Activated T-cell treated with anti-CD3 and anti-CD28 coated beads, Interleukin-2, amount 50 U/mL, for 72 hours (primary cell): ENCODE measurements at places on chromosomes 7 and 10.

DNA sequence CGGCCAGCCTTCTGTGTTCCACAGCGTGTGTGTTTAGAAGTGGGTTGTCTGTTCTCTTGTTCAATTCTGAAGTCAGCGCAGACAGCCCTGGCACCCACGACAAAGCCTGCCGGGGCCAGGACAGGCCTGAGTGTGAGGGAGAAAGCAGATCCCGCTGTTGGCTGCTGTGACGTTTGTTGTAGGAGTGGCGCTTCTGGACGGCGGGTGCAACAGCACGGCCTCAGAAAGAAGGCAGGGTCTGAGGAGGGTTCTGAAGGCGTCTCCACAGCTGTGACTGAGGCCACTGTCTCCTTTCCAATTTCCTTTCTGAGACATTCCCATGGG is 76.2 kb downstream of the VIPR2 start:
- no peak for DNase-seq

DNA sequence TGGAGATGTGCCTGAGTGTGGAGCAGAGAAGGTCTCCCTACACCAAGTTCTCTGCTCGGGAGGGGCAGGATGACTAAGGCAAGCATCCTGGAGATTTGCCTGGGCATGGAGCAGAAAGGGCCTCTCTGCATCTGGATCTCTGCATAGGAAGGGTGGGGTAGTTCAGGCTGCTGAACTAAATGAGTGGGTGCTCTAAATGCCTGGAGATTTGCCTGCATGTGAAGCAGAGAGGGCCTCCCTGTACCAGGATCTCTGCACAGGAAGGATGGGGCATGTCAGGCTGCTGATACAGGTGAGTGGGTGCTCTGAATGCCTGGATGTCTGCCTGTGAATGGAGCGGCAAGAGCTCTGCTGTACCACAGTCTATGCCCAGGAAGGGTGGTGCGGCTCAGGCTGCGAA is 680.7 kb downstream of the SUGCT start:
- DNase-seq: no peak

- no peak for DNase-seq
Measured at GRCh38 chr7:147079921-147080420, 963.4 kb downstream of the CNTNAP2 start.

DNA sequence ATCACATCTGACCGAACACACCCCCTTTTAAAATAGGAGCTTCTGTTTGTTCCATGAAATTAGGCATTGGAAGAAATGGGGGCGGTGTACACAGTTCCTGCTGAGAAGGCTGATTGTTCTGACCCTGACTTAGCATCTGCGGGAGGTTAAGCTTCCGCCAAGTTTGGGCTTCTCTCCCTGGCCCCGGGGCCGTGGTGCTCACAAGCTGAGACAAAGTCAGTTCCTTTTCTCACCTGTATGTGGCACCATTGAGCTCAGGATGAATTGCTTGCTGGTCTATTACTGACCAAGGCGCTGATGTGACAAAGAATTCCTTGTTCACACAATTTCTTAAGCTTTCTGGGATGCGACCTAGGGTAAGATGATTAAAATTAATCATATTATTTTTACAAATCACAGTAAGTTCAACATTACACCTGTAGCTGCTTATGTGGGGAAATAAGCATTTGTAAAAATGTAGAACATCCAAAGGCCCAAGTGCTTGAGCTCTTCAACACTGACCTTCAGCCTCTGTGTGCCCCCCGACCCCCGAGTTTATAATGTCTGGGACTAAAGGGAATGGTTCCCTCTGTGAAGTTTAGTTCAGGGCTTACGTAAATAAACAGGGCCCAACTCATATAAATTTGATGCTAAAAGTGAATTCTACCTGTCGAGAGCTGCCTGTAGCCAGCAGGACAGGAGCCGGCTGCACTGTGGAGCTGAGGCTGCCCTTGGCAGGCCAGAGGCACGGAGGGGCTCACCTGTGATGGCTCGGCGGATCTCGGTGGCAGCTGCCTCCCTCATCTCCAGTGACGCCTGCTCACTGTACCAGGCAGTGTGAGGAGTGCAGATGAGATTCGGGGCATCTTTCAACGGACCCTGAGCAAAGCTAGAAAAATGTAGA is 50.8 kb downstream of the ZRANB1 start:
- DNase-seq: peak; percentile 29

- DNase-seq: no peak
Measured at GRCh38 chr10:71542478-71542877, 145.8 kb downstream of the CDH23 start.

DNA sequence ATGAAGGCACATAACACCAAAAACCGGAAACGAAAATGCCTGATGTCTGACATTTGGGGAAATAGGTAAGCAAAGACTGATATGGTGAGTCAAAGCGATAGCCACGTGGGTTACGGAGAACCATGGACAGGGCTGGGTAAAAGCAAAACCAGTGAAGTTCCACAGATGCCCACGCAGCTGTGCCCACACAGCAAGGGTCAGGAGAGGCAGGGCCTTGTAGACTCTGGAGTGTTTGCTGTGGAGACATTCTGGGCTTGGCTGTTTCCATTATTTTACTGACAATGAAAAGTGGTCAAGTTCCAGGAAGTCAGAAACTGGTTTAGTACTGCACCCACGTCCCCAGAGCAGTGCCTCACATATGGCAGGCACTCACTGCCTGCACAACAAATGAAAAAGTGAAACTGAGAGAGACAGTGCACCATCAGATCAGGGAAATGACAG is 148.7 kb downstream of the ZMYND11 start:
- DNase-seq: peak; percentile 46

DNA sequence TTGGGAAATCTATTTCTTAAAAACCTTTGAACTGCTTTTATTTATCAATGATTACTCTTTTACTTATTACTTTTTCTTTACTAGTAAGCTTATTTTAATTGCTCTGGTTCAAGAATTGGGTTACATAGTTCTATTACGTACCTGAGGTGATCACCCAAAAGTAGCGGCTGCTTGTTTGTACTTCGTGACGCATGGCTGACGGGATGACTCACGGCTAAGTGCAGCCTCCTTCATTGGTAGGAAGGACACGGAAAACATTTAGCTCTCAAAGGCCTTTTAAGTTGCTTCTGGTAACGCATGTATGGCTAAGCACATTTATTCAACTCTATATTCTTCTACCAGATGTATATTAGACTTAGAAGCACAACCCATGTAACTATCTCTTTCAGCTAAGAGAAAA is 285.8 kb upstream of the SP4 start:
- no peak for DNase-seq

- DNase-seq: no peak
Measured at GRCh38 chr10:44198096-44198779, 186.7 kb downstream of the CXCL12 start.

DNA sequence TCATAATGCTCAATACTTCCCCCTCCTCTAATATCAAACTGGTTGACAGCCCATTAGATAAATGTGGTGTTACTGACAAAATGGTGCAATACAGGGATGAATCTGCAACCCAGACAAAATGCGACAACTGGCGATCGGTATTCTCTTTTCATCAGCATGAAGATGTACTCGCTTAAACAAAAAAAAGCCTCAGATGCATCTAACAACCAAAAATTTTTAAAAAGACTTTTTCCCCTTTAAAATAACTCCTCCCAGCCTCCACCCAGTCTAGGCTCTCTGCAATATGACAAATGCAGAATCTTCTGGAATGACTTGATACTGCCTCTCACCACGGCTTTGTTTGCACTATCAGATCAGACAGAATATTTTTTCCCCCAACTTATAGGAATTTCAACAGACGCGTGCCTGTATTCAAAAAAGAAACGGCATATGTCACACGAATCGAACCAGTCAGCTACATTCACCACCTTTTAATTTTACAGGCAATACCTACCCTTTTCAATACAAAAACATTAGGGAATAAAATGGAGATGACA is 1.2 kb downstream of the YWHAG start:
- no peak for DNase-seq

DNA sequence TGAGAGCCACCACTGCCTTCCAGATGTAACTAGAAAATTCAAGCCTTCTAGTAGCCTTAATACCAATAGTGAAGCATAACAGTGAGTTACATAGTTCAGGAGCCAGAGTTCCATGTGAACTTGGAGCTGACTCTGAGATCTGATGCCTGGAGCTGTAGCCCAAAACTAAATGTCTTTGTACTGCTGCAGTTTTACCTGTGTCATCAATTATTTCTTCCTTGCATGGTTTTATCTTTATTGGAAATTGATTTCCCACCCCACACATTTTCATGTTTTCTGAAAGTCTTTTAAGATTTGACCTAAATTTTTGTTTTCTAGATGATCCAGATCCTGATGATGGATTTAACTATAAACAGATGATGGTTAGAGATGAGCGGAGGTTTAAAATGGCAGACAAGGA is 17.0 kb downstream of the OPN1SW start:
- no peak for DNase-seq

DNA sequence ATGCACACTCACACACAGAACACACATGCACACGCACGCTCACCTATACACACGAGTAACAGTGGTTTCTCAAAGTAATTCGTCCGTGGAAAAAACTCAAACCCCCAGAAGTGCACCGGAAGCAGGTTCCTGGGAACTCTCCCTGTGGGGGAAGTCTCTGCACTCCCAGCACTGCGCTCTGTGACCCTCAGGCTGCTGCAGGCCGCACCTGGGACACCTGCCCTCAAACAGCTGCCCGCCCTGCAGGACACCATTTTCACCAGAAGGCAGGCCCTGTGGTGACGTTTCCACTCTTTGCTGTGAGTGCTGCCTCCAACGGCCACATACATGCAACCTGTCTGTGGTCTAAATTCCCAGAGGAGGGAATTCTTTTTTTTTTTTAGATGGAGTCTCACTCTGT is 21.3 kb downstream of the YKT6 start:
- DNase-seq: no peak

DNA sequence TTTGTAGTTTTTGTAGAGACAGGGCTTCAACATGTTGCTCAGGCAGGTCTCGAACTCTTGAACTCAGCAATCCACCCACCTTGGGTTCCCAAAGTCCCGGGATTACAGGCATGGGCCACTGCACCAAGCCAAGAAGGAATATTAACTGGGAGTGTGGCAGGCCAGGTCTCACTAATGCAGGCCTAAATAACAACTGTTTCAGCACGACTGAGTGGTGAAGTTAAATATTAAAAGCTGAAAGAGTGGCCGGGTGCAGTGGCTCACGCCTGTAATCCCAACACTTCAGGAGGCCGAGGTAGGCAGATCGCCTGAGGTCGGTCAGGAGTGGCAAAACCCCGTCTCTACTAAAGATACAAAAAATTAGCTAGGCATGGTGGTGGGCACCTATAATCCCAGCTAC is 21.1 kb downstream of the CHUK start:
- DNase-seq: no peak

DNA sequence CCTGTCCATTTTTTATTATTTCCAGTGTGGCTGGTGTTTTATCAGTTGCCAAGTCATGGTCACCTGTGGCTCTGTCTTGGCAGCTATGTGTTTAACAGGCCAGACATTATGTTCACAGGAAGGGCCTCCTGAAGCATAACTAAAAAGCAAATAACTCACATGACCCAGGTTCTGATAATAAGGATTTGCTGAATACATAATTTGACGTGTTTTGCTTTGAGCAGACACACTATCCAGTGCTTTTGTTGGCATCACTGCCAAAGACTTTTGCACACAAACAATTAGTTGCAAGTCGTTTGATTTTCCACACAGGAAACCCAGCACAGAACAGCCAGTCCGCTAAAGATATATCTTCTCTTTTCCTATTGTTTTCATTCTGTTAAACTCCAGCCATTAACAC is 173.6 kb downstream of the ARL4A start:
- no peak for DNase-seq
